ENCODE measurements at places on chromosomes 4 and X.

DNA sequence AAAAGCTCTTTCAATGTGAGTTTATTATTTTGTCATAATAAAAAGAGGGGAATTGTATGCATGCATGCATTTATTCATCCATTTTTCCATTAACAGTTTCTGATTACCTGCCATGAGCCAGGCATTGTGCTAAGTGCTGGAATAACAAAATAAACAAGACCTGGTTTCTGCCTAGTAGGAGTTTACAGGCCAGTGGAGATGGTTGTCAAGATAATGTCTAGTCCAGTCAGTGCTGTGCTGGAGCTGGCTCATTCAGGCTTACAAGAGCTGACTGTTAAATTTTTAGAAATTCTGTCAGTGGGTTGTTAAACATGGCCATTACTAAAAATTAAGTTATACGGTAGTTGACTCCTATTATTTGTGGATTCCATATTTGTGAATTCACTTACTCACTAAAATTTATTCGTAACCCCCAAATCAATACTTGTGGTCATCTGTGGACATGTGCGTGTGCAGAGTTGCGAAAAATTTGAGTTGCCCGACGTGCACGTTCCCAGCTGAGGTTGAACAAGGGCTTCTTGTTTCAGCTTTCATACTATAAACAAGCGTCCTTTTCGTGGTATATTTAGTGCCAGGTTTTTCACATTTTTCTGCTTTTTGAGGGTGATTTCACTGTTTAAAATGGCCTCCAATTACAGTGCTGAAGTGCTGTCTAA is 172.3 kb upstream of the RPS6KA3 start:
- no peak for DNase-seq

DNA sequence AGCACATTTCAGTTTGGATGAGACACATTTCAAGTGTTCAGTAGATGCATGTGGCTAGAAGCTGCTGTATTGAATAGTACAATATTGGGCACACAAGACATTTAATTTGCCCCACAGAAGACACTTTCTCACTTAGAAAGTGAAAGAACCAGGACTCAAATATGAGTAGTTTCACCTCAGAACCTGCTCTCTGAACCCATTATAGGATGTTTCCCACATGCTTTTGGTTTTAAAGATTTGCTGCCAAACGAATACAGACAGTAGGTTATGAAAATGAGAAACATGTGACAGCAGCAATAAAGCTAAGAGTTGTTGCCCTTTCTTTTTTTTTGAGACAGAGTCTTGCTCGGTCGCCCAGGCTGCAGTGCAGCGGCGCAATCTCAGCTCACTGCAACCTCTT is 32.3 kb downstream of the C4orf54 start:
- no peak for DNase-seq

DNA sequence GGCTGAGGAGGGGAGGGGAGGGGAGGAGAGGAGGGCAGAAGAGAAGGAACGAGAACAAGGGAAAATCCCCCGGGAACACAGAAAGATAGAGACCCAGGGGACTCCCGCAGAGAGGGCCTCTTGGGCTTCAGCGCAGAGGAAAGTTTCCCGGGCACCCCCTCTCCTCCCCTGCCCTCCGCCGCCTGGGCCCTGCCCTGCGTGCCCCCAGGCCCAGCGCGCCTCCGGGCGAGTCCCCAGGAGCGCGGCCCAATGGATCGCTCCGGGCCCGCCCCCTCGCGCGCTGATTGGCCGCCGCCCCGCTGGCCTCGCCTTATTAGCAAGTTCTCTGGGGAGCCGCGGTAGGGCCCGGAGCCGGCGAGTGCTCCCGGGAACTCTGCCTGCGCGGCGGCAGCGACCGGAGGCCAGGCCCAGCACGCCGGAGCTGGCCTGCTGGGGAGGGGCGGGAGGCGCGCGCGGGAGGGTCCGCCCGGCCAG is at the start of gene MSX1:
Gene MSX1 (plus strand): TSS at position 341 of the 474 bp plus-strand sequence. CDS start 235 bp downstream, outside the sequence.
- no peak for DNase-seq

- DNase-seq: no peak
These were observed 1410.9 kb downstream of the PCDH18 start for GRCh38 chr4:136121426-136121825.

DNA sequence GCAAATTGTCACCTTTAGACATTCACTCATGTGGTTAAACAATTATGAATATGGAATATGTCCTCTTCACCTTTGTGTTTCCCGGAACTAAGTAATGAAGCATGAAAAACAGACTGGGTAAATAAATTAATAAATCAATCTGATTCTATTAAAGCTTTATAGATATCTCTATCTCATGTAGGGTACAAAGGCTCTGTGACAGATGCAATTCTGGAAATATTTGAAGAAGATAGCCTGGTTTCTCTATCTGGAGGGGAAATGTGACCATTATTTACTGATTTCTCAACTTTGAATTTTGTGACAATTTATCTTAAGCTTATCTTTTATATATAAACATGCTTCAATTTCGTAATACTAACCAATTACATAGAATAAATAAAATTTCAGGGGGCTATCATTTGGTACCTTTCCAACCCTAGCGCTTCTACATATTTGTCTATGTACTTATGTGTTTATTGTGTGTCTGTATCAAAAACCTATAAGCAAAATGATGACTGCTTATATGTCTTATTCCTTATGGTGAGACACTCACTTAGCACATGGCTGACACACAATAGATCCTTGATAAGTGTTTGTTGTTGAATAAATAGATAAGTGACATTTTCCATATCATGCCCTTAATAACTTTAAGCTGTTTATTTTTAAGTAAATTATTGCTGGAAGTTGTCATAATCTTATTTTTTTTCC is 9.9 kb downstream of the CTSO start:
- DNase-seq: no peak

DNA sequence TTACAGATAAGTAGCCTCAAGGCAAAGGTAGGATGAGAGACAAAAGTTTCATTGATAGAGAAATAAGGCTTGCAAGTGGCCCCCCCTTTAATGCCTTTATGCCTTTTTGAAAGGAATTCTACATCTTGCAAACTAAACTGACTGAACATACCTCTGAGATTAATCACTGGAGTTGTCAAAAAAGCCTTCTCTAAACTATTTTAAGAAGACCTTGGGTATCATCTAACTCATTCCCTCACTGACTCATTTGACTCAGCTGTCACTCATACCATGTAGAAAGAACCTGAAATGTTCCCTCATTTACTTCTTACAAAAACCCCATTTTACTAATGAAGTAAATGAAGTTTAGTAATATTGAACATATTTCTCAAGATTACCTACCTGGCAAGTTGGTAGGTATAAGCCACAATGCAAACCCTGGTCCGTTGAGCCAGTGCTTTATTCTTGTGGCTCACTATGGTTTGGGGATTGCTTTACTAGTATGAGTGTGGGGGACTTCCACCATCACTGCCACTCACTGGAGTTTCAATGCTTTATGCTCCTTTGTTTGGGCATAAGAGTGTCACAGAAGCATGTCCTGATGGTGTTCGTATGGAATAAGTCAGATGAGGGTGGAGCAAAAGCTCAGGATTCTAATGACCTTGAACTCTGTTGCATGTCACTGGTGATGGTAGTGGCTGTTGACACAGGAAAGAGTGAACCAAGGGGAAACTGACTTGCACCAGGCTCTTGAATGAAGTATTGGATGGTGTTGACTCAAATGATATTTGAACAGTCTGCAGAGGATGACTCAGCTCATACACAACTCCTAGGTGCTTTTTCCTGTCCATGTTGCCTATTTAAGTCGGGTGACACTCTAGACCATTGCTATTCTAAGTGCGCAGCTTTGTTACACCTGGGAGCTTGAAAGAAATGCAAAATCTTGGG is 305.5 kb upstream of the EMCN start:
- DNase-seq: no peak

DNA sequence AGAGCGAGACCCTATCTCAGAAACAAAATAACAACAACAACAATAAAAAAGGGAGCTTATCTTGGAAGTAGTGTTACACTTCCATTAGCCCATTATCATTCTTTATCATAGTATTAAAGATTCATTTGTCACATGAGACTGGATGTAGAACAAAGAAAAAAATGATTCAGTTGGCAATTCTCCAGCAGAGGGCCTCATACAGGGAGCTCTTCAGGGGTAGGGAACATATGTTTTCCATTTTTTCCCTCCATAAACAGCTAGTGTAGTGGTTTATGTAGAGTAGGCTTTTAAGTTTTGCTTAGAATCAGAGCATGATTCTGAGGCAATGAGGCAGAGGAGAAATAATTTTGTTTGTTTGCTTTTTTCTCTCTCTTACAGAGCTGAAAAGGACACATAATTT is 5.8 kb downstream of the CPE start:
- DNase-seq: no peak

- DNase-seq: no peak
These were observed 21.3 kb upstream of the SULT1B1 start for GRCh38 chr4:69781458-69782418.

GRCh38 chr4:88697141-88697540 is 488 bp downstream of the NAP1L5 start:
- DNase-seq: no peak

- DNase-seq: no peak
These were observed 499.8 kb downstream of the MID1IP1 start for GRCh38 chrX:39301036-39301435.

GRCh38 chr4:187603093-187604025 is 392.2 kb upstream of the ZFP42 start:
- no peak for DNase-seq

DNA sequence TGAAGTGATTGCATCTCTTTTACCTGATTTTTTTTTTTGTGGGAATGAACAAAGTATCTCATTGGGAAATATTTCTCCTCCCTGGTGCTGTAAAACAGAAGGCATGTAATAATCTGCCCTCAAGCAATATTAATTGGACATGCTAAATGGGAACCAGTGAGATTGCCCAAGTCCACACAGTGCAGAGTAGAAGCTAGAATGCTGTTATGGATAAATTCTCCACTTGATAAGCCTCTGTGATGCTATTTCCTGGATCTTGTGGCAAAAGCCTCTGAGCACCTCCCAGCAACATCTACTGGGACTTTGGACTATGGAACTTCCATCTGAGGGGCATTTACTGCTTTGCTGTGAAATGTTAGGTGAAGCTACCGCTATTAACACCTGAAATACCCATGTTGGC is 46.9 kb upstream of the YTHDC1 start:
- no peak for DNase-seq

DNA sequence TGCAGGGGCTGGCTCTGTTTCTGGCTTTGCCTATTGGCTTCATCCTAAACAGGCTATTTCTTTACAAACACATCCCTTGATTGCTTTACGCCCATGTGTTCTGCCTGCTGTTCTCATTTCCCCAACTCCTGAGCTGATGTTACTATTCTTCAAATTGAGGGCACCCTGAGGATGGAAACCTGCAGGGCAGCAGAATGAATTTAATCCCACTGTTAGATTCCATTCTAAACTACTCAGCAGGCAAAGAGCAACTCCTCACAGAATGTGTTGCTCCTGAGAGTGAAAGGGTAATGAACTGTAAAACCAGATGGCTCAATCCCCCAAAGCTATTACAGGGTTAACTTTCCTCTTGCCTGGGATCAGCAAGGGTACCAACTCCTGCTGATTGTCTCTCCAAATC is 75.7 kb downstream of the ANKRD50 start:
- no peak for DNase-seq

- DNase-seq: no peak
These were observed 334.8 kb upstream of the RASGEF1B start for GRCh38 chr4:81806485-81806884.

- no peak for DNase-seq
These were observed 29.3 kb downstream of the ZNF827 start for GRCh38 chr4:145909281-145909715.

DNA sequence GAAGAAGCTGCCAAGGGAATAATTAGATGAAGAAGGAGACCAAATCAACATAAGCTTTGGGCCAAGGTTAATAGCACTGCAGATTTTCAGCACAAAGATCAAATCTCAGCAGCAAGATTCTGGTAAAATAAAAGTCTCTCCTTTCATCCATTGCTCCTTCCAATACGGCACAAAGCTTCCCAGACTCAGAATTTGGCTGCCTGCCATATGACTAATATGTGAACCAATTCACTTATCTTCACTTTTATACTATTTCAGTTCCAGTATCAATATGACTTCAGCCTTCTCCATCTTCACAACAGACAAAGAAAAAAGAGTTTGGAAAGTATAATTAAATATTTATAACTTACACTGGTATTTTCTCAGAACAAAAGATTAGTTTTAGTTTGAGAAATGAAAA is 978.3 kb upstream of the GRID2 start:
- no peak for DNase-seq

GRCh38 chrX:1676866-1677265 is 62.0 kb downstream of the ASMT start:
- DNase-seq: no peak

GRCh38 chr4:81723927-81724587 is 252.3 kb upstream of the RASGEF1B start:
- no peak for DNase-seq

DNA sequence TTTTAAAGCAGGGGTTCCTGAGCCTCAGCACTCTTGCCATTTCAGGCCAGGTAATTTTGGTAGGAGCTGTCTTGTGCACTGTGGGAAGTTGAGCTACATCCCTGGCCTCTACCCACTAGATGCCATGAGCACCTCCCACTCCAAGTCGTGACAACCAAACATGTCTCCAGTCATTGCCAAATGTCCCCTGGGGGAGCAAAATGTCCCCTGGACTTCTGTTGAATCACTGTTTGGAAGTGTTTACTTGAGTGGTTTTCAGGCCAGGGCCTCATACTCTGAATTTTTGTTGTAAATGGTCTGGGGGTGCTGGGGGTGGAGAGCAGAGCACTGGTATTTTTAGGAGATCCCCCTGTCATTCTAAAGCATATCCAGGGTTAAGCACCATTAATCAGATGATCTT is 3.2 kb downstream of the PDK3 start:
- no peak for DNase-seq

DNA sequence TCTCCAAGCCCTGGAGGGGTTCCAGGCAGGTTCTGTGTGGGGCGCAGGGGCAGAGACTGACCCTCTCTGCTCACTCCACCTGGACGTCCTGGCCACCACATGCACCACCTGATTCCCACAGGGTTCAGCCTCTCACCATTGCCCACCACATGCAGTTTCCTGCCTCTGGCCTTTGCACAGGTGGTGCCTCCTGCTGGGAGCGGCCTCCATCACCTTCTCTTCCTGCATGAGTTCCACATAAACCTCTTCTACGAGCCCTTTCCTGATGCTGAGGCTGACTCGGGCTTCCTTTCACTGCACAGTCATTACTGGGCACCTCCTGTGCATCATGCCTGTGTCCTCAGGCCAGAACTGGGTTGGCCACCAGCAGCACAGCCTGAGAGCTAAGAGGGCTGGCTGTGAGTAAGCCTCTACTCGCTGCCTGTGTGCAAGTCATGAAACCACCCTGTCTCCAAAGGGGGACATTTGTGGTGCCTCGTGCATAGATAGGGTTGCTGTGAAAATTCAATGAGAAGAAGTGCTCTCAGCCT is 19.9 kb downstream of the MAN2B2 start:
- no peak for DNase-seq

- DNase-seq: no peak
These were observed 28.9 kb downstream of the PDK3 start for GRCh38 chrX:24493740-24494581.

GRCh38 chr4:54959651-54960116 is 165.7 kb downstream of the KDR start:
- no peak for DNase-seq

GRCh38 chr4:38946919-38947318 is 79.3 kb downstream of the FAM114A1 start:
- DNase-seq: no peak

- no peak for DNase-seq
These were observed 1217.7 kb downstream of the PCDH19 start for GRCh38 chrX:99192421-99192820.
